ENCODE measurements at places on chromosomes 4 and X.

DNA sequence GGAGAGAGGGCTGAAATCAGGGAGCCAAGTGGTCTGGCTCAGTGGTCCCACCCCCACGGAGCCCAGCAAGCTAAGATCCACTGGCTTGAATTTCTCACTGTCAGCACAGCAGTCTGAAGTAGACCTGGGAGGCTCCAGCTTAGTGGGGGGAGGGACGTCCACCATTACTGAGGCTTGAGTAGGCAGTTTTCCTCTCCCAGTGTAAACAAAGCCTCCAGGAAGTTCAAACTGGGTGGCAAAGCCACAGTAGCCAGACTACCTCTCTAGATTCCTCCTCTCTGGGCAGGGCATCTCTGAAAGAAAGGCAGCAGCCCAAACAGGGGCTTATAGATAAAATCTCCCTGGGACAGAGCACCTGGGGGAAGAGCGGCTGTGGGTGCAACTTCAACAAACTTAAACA lies 88.1 kb downstream of the NPFFR2 start:
- no peak for DNase-seq

DNA sequence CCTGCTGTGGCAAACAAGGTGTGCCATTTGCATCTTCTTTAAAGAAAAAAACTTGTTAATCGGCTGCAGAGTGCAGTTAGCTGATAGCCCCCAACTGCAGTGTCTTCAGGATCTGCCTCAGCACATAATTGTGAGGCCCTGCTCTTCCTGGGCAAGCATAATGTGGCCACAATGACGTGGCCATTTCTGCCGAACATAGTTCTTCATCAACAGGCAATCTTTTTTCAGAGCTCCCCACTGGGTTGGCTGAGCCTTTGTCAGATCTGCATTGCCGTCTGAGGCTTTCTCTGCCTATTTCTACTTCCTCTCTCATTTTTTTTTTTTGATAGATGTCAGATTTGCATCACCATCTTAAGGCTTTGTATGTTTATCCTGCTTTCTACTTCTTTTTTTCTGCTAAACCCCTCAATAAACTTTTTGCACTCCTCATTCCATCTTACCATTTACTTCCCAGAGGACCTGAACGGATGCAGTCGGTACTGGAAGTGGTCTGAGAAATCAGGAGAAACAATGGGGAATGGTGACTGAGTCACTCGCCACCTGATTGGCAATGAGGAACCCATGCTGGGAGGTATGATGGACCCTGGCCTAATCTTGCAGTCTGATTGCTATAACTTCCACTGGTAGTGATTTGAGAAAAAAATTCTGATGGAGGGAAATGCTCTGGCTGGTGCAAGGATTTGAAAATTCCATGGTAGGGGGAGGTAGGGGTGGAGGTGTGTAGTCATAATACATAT lies 21.2 kb upstream of the TAB3 start:
- no peak for DNase-seq

GRCh38 chrX:19846995-19847790 lies 40.2 kb downstream of the SH3KBP1 start:
- DNase-seq, result no peak

DNA sequence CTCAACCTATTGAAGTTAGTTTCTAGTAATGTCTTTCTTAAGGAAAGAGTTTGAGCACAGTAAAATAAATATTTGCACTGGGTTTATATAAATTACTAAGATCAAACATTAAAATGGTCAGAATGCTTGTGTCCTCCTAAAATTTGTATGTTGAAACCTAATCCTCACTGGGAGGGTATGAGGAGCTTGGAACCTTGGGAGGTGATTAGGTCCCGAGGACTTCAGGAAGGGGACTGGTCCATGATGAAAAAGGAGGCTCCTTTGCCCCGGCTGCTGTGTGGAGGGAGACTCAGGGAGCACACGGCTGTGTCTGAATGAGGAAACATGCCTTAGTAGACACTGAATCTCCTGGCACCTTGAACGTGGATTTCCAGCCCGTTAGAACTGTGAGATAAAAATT lies 221.9 kb downstream of the TENM3 start:
- no peak for DNase-seq

GRCh38 chr4:110610940-110611831 lies 11.7 kb downstream of the PITX2 start:
- no peak for DNase-seq
